ENCODE measurements at places on chromosomes 12 and 14. TPM values are rescaled to one million over a fixed set of nuclear protein-coding genes. Genes with fewer than 3 reads are reported as not detected.

RNF212B gene
- total RNA-seq: not detected

CYP27B1 gene
- total RNA-seq: 1.4 TPM

DNA sequence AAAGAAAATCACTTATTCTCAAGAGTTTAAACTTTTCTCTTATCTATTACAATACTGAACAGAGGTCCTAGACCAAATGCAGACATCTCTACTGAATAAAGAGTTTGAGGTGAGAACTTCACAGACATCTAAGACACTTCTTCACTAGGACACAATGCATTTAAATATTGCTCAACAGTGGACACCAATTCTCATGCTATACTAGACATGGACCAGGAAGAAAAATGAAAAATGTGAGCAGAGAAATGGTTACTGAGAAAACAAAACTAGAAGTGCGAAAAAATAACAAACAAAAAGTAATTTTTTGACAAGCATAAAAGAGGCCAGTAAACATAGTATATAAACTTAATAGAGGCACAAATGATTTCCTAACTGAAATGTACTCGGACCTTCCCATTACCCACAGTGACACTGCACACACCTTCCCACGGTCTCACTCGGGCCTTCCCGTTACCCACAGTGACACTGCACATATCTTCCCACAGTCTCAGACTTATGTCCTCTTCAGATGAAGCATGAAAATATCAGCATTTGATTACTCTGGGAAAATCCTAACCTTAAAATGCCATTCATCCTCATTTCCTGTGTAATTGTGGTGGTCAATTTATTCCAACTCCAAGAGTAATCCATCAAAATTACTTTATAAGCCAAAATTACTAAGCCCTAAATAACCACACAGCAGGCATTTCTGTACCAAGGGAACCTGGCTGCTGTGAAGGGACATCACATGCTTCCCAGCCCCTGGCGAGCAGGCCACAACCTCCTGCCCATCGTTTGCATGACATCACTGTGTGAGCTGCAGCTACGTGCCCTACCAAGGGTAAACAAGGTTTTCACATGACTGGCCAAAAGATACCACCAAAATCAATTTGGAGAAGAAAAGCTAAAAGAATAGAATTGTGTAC, 6.4 kb downstream of the SLC15A4 start:
- no peak overlapping the region for H3K4me3 ChIP-seq
- peaks cover 7% of the 10 kb centered on the region for H3K36me3 ChIP-seq
- H3K4me1 ChIP-seq: peaks cover 50% of the 10 kb centered on the region
- peak; percentile 67 for DNase-seq

DNA sequence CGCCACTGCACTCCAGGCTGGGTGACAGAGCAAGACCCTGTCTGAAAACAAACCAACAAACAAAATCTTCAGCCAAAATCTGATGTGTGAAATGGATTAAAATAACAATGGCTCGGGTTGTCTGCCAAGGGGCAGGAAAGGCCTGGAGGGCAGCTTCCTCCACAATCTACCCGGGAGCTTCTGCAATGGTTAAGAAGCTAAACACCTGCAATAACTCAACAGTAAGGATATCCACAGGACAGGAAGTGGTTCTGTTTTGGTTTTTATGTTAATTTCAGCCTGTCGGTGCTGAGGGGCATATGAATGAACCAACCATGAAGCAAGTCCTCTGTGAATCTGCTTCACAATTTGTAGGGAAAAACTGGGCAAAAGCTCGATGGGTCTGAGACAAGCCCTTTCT, 34.4 kb downstream of the RAD52 start:
- DNase-seq: no peak
- no peaks in the 10 kb centered on the region for H3K4me1 ChIP-seq
- peaks cover 81% of the 10 kb centered on the region for H3K36me3 ChIP-seq
- H3K27me3 ChIP-seq: no peaks in the 10 kb centered on the region
- H3K27ac ChIP-seq: no peak overlapping the region

DNA sequence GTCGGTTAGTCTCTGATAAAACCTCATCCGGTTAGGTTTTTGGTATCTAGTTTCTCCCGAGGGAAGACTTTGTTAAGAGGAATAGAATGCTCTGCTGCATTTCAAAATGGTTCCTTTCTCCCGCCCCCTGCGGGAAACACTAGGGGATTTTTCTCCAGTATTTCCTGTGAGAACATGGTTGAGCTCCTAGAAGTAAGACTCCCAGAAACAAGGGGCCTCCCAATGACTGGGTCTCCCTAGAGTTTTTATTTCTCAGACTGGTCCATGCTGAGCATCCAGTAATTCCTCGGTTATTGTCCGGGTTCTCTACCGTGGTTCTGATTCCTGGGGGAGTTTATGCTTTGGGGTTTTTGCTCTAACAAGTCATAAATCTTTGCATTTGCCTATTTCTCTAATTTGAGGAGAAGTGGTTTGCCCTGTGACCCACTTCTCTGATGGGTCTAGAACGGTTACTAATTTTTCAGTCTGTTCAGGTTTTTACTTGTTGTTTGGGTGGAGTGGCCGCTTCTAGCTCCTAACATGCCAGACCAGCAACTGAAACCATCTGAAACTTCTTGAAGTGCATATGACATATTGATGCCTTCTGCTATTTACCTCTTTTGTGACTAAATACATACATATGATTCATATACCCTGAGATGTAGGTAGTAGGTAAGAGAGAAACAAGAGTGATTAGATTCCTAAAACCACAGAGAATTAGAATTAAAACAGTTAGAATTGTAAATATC, 25.1 kb downstream of the TESPA1 start:
- no peak overlapping the region for H3K27ac ChIP-seq
- DNase-seq: no peak
- no peak overlapping the region for H3K4me3 ChIP-seq
- H3K4me1 ChIP-seq: no peaks in the 10 kb centered on the region

- H3K4me1 ChIP-seq: no peaks in the 10 kb centered on the region
- no peak for DNase-seq
- no peak overlapping the region for H3K27ac ChIP-seq
- H3K36me3 ChIP-seq: no peaks in the 10 kb centered on the region
- H3K27me3 ChIP-seq: no peaks in the 10 kb centered on the region
- H3K4me3 ChIP-seq: no peak overlapping the region
Observed at GRCh38 chr14:31659278-31659677, 98.1 kb downstream of the NUBPL start.

GRCh38 chr12:16385782-16386646, 38.6 kb downstream of the MGST1 start:
- H3K4me3 ChIP-seq: no peak overlapping the region
- no peaks in the 10 kb centered on the region for H3K36me3 ChIP-seq
- no peaks in the 10 kb centered on the region for H3K27me3 ChIP-seq
- H3K27ac ChIP-seq: no peak overlapping the region
- no peaks in the 10 kb centered on the region for H3K4me1 ChIP-seq

GRCh38 chr12:132881818-132882217, 5.6 kb downstream of the CHFR start:
- H3K4me3 ChIP-seq: no peak overlapping the region
- no peaks in the 10 kb centered on the region for H3K27me3 ChIP-seq

All from suprapubic skin (tissue), 4 donors.